Stimulated activated CD4-positive, alpha-beta T cell treated with anti-CD3 and anti-CD28 coated beads, Interleukin-15, amount 100 ng/mL, for 48 hours (primary cell): ENCODE measurements at places on chromosomes 12 and 14.

DNA sequence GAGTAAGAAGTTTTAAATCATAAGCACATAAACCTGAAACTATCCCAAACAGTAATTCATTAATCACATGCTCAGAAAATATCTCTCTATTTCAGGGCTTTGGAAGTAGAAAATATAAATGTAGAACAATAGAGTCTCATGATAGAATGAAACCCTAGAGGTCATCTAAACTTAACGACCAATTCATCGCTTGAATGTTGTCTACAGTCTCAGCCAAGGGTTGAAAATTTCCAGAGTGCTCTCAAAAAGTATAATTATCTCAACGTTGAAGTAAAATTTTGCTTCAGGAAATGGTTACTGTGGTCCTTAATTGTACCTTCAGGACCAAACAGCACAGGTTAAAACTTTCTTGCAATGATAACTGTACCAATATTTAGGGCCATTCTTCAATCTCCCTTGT is 1053.6 kb upstream of the SEL1L start:
- no peak for DNase-seq

DNA sequence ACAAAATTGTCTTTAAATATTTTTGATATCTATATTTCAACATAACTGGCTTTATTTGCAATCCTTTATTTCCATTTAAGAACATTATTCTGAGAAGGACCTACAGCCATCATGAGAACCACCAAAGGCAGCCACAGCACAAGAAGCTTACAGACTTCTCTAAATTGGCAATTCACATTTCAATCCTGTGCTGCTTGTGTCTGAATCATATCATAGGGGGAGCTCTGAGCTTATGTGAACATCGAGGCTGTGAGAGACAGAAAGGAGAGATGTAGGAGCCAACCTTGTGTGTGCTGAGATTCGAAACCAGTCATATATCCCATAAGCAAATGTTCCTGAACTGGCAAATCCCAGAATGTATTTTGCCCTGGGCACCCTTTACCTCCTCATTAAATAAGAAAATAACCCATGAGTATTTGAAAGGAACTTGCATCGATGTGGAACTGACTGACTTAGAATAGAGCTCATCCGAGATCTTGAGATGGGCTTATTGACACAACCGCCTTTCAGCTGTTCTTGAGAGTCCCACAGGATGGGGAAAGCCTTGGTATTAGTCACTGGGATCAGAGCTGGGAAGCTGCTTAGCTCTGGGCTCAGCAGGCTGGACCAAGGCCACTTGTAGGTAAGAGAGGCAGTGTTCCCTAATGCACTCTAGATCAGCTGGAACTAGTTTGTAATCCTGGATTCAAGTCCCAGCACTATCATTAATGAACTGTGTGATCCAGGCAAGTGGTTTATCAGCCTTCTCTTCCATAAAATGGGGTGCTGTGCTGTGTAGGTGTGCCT is 329.8 kb downstream of the CACNA1C start:
- DNase-seq, result no peak

- no peak for DNase-seq
These were observed 26.0 kb downstream of the ZNF664 start for GRCh38 chr12:123998991-123999359.

GRCh38 chr12:123140676-123141614 is 9.9 kb downstream of the PITPNM2 start:
- no peak for DNase-seq

- DNase-seq, result no peak
These were observed 217.4 kb upstream of the PDE3A start for GRCh38 chr12:20150835-20151422.

- DNase-seq, result no peak
These were observed 141.9 kb downstream of the CRADD start for GRCh38 chr12:93819050-93819491.
